ENCODE measurements at places on chromosomes 5 and 9.

DNA sequence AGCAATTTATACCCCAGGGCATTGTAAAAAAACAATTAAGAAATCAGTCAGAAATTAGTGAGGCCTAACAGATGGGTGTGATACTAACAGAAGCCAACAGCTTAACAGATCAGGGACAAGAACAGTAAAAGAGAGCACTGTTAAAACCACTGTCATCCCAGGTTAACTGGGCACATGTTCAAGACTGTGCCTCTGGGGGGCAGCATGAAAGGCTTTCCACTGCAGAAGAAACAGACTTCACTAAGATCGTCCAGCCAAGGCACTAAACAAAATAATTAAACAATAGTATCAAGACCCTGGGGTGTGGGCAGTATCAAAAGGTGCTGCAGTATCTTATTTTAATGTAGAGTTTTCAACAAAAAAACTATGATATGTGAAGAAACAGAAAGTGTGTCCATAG is 43.5 kb downstream of the FBN2 start:
- no peak for DNase-seq

GRCh38 chr5:39638813-39639212 is 214.0 kb upstream of the DAB2 start:
- no peak for DNase-seq

DNA sequence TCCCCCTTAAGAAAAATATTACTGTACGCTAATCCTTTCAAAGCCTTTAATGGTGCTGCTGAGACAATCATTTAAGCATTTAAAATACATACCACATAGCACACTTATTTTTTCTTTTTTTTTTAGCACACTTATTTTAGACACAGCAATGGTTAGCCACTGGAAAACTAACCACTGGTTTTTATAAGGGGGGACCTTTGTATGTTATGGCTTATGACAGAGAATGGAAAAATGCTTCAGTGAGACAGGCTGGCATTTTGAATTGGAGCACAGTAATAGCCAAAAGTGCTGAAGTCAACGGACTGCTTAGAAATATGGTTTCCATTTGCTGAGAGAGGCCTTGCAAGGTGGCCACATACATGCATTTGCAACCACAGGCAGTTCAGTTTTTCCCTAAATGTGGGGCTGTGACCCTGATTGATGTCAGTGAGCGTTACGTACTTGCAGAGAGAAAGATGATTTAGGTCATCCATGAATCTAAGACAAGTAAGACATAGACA is 28.5 kb downstream of the AOPEP start:
- no peak for DNase-seq

GRCh38 chr9:110876929-110877328 is 161.3 kb downstream of the LPAR1 start:
- no peak for DNase-seq
